ENCODE measurements at places on chromosomes 1 and 21. TPM values are rescaled to one million over a fixed set of nuclear protein-coding genes. Genes with fewer than 3 reads are reported as not detected.

DNA sequence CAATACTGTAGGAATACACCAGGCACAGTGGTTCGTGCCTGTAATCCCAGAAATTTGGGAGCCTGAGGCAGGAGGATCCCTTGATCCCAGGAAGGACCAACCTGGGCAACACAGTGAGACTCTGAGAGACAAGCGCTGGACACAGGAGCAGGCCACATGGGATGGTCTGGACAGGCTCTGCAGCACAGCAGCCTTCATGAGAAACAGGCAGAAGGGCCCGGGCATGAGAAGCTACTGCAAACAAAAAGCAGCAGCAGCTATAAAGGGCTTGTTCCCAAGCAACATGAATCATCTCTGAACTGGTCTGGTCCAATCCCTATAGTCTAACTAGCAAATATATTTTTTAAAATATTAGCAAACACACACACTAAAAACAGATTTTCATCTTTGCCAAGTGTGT is 35.5 kb upstream of the SLAMF9 start:
- peaks cover 3% of the 10 kb centered on the region for H3K4me1 ChIP-seq
- H3K27ac ChIP-seq, result no peak overlapping the region
- no peaks in the 10 kb centered on the region for H3K36me3 ChIP-seq
- peaks cover 56% of the 10 kb centered on the region for H3K27me3 ChIP-seq
- no peak overlapping the region for H3K4me3 ChIP-seq
- no peak for DNase-seq

- H3K4me3 ChIP-seq, result no peak overlapping the region
- peaks cover 34% of the 10 kb centered on the region for H3K27me3 ChIP-seq
- peaks cover 6% of the 10 kb centered on the region for H3K36me3 ChIP-seq
- no peak for DNase-seq
- H3K27ac ChIP-seq, result no peak overlapping the region
These were observed 40.7 kb upstream of the DHCR24 start for GRCh38 chr1:54927472-54928240.

The USP48 gene
- 84.3 TPM for total RNA-seq

- peak overlapping the region; percentile 0 for H3K4me3 ChIP-seq
- H3K4me1 ChIP-seq, result no peaks in the 10 kb centered on the region
- DNase-seq, result no peak
- peaks cover 56% of the 10 kb centered on the region for H3K27me3 ChIP-seq
These were observed 142.8 kb upstream of the COA6 start for GRCh38 chr1:234230414-234230862.

The IQCC gene
- 4.1 TPM for total RNA-seq

The FCRL2 gene
- total RNA-seq, result 3.9 TPM

DNA sequence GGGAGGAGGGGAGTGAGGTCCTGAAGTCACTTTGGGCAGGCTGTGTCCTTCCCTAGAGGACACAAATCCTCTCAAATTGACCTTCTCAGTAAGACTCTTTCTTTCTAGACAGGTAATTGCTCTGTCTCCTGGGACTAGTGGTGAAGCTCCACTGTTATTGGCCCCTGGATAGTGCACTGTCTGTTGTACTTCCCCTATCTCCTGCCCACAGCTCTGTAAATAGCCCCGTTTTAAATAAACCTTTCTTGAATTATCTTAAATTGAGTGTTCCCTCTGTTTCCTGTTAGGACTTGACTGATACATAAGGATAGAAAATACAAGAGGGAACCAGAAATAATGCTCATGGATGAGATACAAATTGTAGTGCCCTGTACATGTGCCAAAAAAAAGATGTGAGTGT is 229.5 kb upstream of the USP24 start:
- H3K36me3 ChIP-seq, result no peaks in the 10 kb centered on the region
- H3K4me1 ChIP-seq, result peaks cover under 1% of the 10 kb centered on the region
- DNase-seq, result no peak
- no peak overlapping the region for H3K4me3 ChIP-seq
- H3K27me3 ChIP-seq, result peaks cover 36% of the 10 kb centered on the region

- H3K27me3 ChIP-seq, result peaks cover 5% of the 10 kb centered on the region
- H3K4me3 ChIP-seq, result no peak overlapping the region
- DNase-seq, result no peak
- peaks cover 4% of the 10 kb centered on the region for H3K4me1 ChIP-seq
- no peaks in the 10 kb centered on the region for H3K36me3 ChIP-seq
- H3K27ac ChIP-seq, result no peak overlapping the region
These were observed 13.9 kb upstream of the PDIK1L start for GRCh38 chr1:26097696-26098095.

The FGR gene
- 12.6 TPM for total RNA-seq

The CLCA4 gene
- not detected for total RNA-seq

Data from T-helper 17 cell (primary cell).